CD8-positive, alpha-beta T cell (primary cell): ENCODE measurements at places on chromosomes 2 and 18. TPM values are rescaled to one million over a fixed set of nuclear protein-coding genes. Genes with fewer than 3 reads are reported as not detected.

Gene TNS1
- not detected for total RNA-seq

Gene GNAL
- total RNA-seq = 0.17 TPM

Gene TMEM87B
- total RNA-seq = 5.4 TPM

Gene ANKZF1
- total RNA-seq = 97.4 TPM

Gene CREG2
- not detected for total RNA-seq

Gene ICOS
- 50.4 TPM for total RNA-seq

Gene SCG2
- total RNA-seq = not detected

Gene CD207
- not detected for total RNA-seq

Gene INHA
- not detected for total RNA-seq

Gene VIL1
- total RNA-seq = 0.65 TPM

Gene ITPRIPL1
- total RNA-seq = 5.6 TPM

Gene SPP2
- total RNA-seq = not detected

Gene PROKR1
- not detected for total RNA-seq

Gene ERICH2
- not detected for total RNA-seq

Gene KCMF1
- 85.3 TPM for total RNA-seq

Gene FBXO11
- total RNA-seq = 146 TPM

Gene ODC1
- total RNA-seq = 157 TPM

Gene PLA2R1
- not detected for total RNA-seq

Gene ABHD1
- 1.0 TPM for total RNA-seq

Gene KIF3C
- total RNA-seq = 2.3 TPM

Gene LDLRAD4
- 35.1 TPM for total RNA-seq
